ENCODE measurements at places on chromosomes 2 and 18. TPM values are rescaled to one million over a fixed set of nuclear protein-coding genes. Genes with fewer than 3 reads are reported as not detected.

The APOB gene
- total RNA-seq: not detected

The TNP1 gene
- not detected for total RNA-seq

The TOGARAM2 gene
- total RNA-seq: not detected

The KRCC1 gene
- total RNA-seq: 9.0 TPM

The RGPD3 gene
- total RNA-seq: 0.13 TPM

The GALR1 gene
- not detected for total RNA-seq

The ZNF396 gene
- 0.33 TPM for total RNA-seq

The KLHL29 gene
- 4.9 TPM for total RNA-seq

The BMP10 gene
- total RNA-seq: not detected

The SRD5A2 gene
- total RNA-seq: not detected

The CCBE1 gene
- 14.0 TPM for total RNA-seq

The ERBB4 gene
- total RNA-seq: 5.2 TPM

The ZSWIM2 gene
- total RNA-seq: not detected

The ANTXR1 gene
- 40.9 TPM for total RNA-seq

The GLI2 gene
- 25.5 TPM for total RNA-seq

The GPD2 gene
- 25.9 TPM for total RNA-seq

The GEN1 gene
- total RNA-seq: 14.8 TPM

The PJVK gene
- 0.16 TPM for total RNA-seq

The EPHA4 gene
- total RNA-seq: 16.7 TPM

The CPO gene
- 0.13 TPM for total RNA-seq

The ADD2 gene
- 5.2 TPM for total RNA-seq

The FEV gene
- total RNA-seq: not detected

The LIMS2 gene
- total RNA-seq: 4.6 TPM

The RGPD4 gene
- total RNA-seq: not detected

The BOD1L2 gene
- total RNA-seq: not detected

The FKBP7 gene
- total RNA-seq: 15.3 TPM

The POTEI gene
- total RNA-seq: not detected

The ARMC9 gene
- 45.0 TPM for total RNA-seq

The KIAA1328 gene
- total RNA-seq: 2.9 TPM

The COBLL1 gene
- total RNA-seq: 17.3 TPM

The HIBCH gene
- total RNA-seq: 12.2 TPM

The FZD7 gene
- total RNA-seq: 38.5 TPM

The TEX44 gene
- total RNA-seq: not detected

The SERPINB11 gene
- not detected for total RNA-seq

The TGFA gene
- 7.2 TPM for total RNA-seq

The ZNF2 gene
- 4.6 TPM for total RNA-seq

The KCNF1 gene
- total RNA-seq: not detected

The TBR1 gene
- total RNA-seq: not detected

The GTF2A1L gene
- total RNA-seq: 0.13 TPM

The GPR55 gene
- total RNA-seq: not detected

The NR4A2 gene
- total RNA-seq: 0.25 TPM

The FAM210A gene
- 9.0 TPM for total RNA-seq

The DCDC2C gene
- total RNA-seq: not detected

The ABCG8 gene
- not detected for total RNA-seq

The OSR1 gene
- total RNA-seq: 0.81 TPM

The GPAT2 gene
- under 0.01 TPM for total RNA-seq
